Stimulated activated CD4-positive, alpha-beta T cell treated with anti-CD3 and anti-CD28 coated beads, Interleukin-2, amount 100 ng/mL, for 24 hours (primary cell): ENCODE measurements at places on chromosomes 3 and 15.

DNA sequence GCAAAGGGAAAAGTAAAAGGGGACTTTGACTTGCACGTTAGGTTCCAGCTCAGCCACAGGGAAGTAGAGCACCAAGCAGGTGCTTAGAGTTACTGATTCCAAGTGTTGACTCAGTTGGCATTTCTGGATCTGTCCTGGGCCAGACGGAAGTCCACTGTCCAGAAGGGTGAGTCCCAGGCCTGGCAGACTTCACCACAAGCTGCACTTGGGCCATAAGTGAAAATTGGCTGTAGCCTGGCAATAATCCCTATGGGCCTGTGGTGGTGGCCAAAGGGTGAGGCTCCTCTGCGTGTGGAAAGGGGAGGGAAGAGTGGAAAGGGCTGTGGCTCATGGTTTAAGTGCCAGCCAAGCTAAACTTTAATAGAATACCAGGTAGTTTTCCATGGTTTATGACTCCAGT lies 121.5 kb downstream of the DTWD1 start:
- no peak for DNase-seq

GRCh38 chr15:93645594-93645993 lies 556.6 kb upstream of the RGMA start:
- no peak for DNase-seq

- no peak for DNase-seq
Measured at GRCh38 chr3:64890006-64890405, 202.2 kb upstream of the ADAMTS9 start.

DNA sequence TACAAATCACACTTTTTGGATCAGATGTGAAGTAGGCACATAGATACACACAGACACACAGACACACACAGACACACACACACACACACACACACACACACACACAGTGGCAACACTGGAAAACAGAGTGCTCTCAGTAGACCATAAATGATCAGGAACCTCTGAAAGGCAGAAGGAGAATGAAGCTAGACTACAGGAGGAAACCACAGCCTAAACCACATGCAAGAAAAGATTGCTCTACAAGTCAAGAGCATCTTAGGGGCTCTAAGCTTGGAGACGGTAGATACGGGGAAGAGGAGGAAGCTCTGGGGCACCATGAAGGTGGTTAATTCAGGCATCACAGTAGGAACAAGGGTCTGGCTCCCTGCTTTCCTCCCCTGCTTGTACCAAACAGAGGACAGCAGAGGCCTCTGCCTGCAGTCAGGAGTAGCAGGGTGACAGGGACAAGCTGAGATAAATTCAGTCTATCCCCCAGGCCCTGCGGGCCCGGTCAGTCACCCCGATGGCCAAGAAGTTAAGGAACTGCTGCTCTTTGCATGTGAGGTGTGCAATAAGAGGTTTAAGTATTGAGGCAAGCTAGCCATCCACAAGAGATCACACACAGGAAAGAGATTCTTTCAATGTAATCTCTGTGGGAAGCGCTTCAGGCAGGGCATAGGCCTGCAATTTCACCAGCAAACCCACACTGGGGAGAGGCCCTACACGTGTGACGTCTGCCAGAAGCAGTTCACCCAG lies 23.5 kb upstream of the ARPIN start:
- DNase-seq, result no peak

- DNase-seq, result no peak
Measured at GRCh38 chr3:13378155-13378554, 42.0 kb downstream of the NUP210 start.

DNA sequence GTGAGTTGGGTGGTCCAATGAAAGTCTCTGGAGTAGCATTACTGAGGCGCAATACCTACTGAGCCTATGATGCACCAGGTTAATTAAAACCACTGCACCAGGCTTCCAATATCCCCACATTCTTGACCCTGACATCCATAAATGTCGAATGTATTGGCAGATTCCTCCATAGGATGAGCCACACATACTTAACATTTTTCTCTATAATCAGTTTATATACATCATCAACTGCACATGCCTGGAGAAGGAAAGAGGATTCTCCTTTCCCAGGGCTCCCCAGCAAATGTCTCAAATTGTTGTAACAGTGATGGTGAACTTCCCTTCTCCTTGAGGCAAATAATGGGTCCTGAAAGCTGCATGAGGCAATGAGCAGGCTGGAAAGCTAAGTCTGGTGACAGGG lies 82.3 kb upstream of the LPP start:
- no peak for DNase-seq

DNA sequence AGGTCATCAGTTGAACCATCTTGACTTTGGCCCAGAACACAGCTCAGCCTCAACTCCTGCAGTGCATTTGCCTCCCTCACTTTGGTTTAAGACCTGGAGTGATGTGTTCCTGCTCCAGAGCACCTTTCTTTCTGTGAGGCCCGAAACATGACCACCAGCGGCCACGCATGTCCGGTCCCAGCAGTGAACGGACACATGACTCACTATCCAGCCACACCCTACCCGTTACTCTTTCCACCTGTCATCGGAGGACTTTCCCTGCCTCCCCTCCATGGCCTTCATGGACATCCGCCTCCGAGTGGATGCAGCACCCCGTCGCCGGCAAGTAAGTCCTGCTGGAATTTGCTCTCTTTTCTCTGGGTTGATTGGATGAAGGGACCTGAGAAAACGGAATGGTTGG lies 253.8 kb upstream of the RARB start:
- DNase-seq, result no peak

- no peak for DNase-seq
Measured at GRCh38 chr3:45948311-45948781, 5.1 kb downstream of the CXCR6 start.

DNA sequence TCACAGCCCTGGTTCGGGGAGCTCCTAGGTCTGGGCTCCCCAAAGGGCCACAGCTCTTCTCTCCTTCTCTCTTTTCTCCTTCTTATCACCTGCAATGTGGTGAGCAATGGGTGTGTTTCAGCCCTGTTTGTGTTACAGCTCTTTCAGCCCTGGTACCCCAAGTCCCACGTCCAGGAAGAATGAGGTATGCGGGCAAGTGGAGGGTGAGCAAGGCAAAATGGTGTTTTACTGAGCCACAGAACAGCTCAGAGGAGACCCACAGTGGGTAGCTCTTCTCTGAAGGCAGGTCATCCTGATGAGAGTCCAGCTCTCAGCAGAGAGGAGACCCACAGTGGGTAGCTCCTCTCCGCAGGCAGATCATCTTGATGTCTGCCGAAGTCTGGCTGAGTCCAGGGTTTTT lies 86.8 kb downstream of the BFSP2 start:
- DNase-seq, result no peak

- no peak for DNase-seq
Measured at GRCh38 chr3:149131589-149131988, 2.2 kb downstream of the HPS3 start.

GRCh38 chr3:66836363-66837152 lies 161.5 kb upstream of the KBTBD8 start:
- no peak for DNase-seq

GRCh38 chr3:133928903-133929607 lies 33.4 kb upstream of the RAB6B start:
- DNase-seq, result no peak

- DNase-seq, result no peak
Measured at GRCh38 chr3:156710429-156710828, 36.0 kb downstream of the TIPARP start.

DNA sequence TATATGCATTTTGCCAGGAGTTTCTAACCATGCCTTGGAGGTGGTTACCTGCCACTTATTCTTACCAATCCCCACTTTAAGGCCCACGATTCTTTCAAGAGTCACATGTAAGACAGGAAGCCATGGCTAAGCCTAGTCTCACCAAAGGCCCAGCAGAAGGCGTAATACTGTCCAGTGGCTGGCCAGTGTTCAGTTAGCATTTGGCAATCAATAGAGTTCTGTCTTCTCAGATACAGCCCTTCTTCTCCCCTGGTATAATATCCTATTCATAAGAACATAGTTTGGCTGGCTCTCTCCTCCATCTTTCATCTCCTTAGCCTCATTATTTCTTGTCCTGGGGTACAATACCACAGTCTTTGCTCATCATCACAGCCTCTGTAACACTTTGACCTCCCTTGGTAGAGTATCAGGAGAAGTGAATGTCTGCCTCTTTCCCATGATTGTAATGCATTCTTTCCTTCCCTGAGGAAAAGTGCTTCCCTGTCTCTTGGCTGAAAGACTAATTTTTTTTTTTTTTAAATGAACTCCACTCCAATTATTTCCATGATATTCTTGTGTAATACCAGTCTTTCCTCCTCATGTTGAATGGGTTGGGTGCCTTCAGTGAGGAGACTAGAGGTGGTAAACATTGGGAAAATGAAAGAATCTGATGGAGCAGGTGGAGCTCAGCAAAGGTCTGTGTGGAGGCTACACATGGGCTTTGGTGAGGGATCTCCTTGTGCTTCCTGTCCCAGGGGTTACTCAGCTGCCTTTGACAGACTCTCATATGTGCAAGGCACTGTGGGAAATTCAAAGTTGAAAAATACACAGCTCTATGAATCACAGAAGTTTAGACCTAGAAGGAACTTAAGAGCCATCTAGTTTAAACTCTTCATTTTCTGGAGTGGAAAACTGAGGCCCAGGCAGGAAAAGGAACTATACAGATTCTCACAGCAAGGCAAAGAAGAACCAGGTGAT lies 218.2 kb downstream of the P3H2 start:
- no peak for DNase-seq

DNA sequence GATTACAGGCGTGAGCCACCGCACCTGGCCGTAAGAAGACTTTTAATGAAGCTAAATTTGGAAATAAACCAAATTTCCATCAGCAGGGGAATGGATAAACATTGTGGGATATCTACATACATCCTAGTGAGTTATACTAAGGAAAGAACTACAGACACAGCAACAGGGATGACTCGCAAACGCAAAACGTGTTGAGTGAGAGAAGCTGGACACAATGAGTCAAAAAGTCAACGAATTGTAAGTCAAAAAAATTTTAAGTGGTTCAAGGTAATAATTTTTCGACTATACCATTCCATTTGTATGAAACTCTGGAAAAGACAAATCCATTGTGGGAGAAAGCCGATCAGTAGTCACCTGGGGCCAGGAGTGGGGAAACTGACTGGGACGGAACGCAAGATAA lies 19.9 kb downstream of the PLA2G4F start:
- no peak for DNase-seq

- no peak for DNase-seq
Measured at GRCh38 chr3:79097964-79098660, 669.7 kb downstream of the ROBO1 start.

DNA sequence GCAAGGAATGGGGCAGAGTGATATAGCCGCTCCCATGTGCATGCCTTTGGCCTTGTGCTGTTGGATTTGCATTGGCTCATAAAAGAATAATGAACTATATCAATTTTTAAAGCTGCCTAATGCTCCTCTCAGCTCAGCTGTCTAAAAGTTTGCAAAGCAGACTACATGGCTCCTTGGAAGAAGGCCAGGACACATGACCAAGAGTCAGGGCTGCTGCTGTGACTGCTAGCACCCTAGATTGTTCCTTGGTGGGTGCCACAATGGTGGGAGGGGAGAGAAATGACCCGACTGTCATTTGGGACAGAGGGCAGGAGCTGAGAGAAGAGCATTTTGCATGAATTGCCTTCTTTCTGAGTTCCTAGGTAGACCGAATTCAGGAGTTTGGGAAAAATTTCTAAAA lies 307.9 kb downstream of the PDCD6IP start:
- no peak for DNase-seq

DNA sequence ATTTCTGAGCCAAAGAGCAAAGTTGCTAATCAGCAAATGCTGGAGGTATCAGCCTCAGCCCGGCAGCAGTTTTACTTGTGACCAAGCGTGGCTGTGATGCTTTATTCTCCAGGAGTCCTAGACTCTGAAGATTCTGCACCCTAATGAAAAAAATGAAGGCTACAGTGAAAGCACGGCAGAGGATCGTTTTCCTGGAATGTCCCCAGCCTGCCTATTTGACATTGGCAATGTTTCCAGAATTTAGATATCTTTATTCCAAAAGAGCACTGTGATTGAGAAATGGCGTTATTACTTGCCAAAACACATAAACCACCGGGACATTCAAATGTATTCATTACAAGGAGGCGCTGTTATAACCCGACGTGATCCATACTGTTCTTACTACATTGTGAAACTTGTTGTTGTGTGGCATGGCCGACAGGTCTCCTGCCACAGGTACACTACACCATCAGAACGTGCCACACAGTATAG lies 263.8 kb downstream of the SLCO3A1 start:
- no peak for DNase-seq

- no peak for DNase-seq
Measured at GRCh38 chr3:1613962-1614361, 484.7 kb upstream of the CNTN4 start.

GRCh38 chr3:197209366-197210260 lies 88.8 kb downstream of the DLG1 start:
- DNase-seq, result no peak

- no peak for DNase-seq
Measured at GRCh38 chr3:172844428-172844827, 93.9 kb downstream of the ECT2 start.

DNA sequence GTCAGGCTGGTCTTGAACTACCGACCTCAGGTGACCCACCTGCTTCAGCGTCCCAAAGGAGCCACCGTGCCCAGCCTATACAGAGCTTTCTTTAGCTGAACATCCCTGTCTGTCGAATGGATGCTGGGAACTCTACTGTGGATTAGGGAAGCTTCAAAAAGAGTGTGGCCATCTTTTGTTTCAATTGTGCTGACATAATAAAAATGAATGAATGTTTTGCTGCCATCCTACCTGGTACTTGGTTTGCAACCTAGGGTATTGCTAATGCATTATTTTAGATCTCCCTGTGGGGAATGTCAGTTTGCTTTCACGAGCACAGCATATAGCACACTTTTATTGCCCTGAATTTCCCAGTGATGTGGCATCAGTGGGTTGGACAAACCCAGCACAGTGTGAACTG lies 32.3 kb downstream of the CMTM6 start:
- DNase-seq, result no peak

DNA sequence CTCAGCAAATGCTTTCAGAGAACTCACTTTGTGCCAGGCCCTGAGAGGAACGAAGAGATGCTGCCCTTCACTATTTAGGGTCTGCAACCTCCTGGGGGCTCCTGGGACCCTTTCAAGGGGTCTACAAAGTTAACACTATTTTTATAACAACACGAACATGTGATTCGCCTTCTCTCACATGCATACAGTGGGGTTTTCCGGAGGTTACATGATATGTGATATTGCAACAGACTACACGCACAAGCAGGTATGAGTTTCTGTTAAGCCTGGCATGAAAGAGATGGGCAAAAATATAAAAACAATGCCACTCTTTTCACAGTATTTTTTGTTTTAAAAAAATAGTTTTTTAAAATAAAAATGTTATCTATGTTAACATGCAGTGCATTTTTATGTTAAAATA lies 10.3 kb downstream of the STARD5 start:
- DNase-seq, result no peak

GRCh38 chr3:60240492-60240891 lies 1010.8 kb downstream of the FHIT start:
- no peak for DNase-seq
